ENCODE measurements at places on chromosomes 1 and 21. TPM values are rescaled to one million over a fixed set of nuclear protein-coding genes. Genes with fewer than 3 reads are reported as not detected.

- DNase-seq = no peak
Measured at GRCh38 chr1:31793086-31793485, 22.7 kb downstream of the SPOCD1 start.

CD53 gene
- not detected for total RNA-seq

MTARC1 gene
- total RNA-seq = 18.0 TPM

DNA sequence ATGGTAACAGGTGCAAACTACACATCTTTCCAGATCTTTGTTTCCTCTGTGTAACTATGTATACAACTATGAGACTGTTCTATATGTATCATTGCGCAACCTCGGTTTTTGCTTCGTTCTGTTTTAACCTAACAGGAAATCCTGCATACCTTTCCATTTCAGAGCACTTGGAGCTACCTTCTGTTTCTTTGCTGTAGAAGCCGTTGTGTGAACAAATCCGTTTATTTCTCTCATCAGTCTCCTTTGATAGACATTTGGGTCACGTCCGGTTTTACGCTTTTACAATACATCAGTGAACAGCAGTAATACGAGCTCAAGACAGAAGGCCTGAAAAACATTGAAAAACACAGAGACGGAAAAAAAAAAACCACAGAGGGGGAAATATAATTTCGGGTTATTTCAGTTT, 10.5 kb downstream of the ATP5IF1 start:
- no peak for DNase-seq

All from type B pancreatic cell (in vitro differentiated cells).